Upper lobe of left lung (tissue), 6 donors: ENCODE measurements at places on chromosomes 7 and 10. TPM values are rescaled to one million over a fixed set of nuclear protein-coding genes. Genes with fewer than 3 reads are reported as not detected.

GRCh38 chr7:125122173-125122572 is 192.5 kb upstream of the POT1 start:
- H3K4me3 ChIP-seq: no peak overlapping the region
- no peaks in the 10 kb centered on the region for H3K27me3 ChIP-seq
- no peak overlapping the region for H3K27ac ChIP-seq
- H3K36me3 ChIP-seq: no peaks in the 10 kb centered on the region

DNA sequence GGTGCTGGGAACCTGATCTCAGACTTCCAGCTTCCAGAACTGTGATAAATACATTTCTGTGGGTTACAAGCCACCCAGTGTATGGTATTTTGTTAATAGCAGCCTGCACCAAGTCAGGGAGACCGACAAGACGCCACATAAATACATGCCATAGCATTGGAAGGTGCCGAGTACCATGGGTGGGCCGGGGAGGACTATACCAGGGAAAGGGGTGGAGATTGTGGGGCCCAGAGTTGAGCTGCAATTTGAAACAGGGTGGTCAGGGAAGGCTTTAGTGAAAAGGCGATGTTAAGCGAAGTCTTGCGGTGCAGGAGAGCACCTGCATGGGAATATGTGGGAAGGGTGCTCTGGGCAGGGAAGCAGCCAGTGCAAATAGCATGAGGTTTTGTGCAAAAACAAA is 88.9 kb upstream of the LRRC4 start:
- H3K4me3 ChIP-seq: no peak overlapping the region
- no peaks in the 10 kb centered on the region for H3K27me3 ChIP-seq
- H3K27ac ChIP-seq: no peak overlapping the region
- DNase-seq: no peak

DNA sequence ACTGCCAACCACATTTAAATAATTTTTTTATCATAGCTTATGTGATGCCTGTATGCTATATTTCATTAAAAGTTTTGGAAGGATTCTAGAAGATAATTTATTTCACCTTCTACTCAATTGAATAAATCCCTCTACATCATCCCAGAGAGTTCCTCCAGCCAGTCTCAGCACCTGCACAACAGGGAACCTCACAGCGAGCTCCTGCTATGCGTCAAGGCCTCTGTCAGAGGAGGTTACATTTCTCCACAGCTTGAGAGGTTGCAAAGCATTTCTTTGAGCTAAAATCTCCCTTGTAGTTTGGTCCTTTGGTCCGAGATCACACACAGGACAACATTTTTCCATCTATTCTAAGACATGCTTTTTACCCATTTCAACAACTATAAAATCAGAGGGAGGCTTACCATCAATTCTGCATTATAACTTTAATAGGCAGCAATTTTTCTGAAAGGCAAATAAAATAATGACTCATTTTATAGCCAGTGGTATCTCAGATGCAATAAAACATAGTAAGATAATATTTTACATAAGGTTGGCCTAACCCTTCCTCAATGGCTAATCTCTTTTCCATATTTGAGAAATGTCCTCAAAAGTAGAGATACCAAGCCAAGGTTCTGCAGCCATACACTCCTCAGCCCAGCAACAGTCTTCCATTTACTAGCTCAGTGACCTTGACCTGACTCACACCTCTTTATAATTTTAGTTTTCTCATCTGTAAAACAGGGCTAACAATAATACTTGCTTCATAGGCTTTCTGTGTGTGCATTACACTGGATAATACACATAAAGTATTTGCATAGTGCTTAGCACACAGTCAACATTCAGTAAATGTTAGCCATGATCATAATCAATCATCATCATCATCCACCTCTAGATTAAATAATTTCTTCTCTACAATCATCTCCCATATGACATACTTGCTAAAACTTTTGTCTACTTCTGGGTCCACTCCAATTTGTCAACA is 68.8 kb downstream of the DOCK4 start:
- no peaks in the 10 kb centered on the region for H3K36me3 ChIP-seq
- no peak overlapping the region for H3K4me3 ChIP-seq
- H3K4me1 ChIP-seq: peaks cover 4% of the 10 kb centered on the region
- no peaks in the 10 kb centered on the region for H3K27me3 ChIP-seq
- DNase-seq: no peak

DNA sequence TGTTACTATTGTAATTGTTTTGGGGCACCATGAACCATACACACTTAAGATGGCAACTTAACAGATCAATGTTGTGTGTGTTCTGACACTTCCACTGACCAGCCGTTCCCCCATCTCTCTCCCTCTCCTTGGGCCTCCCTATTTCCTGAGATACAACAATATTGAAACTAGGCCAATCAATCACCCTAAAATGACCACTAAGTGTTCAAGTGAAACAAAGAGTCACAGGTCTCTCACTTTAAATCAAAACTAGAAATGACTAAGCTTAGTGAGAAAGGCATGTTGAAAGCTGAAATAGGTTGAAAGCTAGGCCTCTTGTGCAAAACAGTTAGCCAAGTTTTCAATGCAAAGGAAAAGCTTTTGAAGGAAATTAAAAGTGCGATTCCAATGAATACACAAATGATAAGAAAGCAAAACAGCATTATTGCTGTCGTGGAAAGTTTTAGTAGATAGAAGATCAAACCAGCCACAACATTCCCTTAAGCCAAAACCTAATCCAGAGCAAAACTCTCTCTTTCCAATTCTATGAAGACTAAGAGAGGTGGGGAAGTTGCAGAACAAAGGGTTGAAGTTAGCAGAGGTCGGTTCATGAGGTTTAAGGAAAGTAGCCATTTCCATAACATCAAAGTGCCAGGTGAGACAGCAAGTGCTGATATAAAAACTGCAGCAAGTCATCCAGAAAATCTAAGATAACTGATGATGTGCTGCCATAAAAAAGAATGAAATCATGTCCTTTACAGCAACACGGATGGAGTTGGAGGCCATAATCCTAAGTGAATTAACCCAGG is 90.6 kb downstream of the MTPN start:
- H3K36me3 ChIP-seq: no peaks in the 10 kb centered on the region
- H3K27me3 ChIP-seq: no peaks in the 10 kb centered on the region
- H3K4me3 ChIP-seq: no peak overlapping the region
- no peaks in the 10 kb centered on the region for H3K4me1 ChIP-seq
- DNase-seq: no peak
- H3K27ac ChIP-seq: no peak overlapping the region

GRCh38 chr7:138417078-138417700 is 42.9 kb upstream of the TRIM24 start:
- H3K27me3 ChIP-seq: no peaks in the 10 kb centered on the region
- H3K4me1 ChIP-seq: no peaks in the 10 kb centered on the region
- no peak for DNase-seq

DNA sequence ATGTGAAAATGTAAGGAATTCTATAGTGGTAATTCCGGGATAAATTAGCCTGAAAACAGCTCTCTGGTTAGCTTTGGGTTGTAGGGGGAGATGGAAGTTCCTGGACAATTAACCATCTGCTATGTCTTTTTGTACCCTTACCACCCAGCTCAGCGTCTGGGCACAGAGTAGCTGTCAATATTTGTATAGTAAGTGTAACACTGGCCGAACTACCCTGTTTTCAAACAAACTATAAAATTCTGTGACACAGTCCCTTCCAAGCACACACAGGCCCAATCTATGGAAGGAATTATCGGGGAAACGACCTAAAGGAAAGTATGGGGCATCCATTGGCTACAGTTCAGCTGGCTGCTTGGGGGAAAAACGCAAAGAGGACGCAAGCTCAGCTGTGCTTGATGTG is 869 bp upstream of the LHFPL3 start:
- no peak overlapping the region for H3K4me3 ChIP-seq
- H3K27me3 ChIP-seq: no peaks in the 10 kb centered on the region
- H3K36me3 ChIP-seq: no peaks in the 10 kb centered on the region
- H3K4me1 ChIP-seq: peaks cover 17% of the 10 kb centered on the region
- no peak for DNase-seq

DNA sequence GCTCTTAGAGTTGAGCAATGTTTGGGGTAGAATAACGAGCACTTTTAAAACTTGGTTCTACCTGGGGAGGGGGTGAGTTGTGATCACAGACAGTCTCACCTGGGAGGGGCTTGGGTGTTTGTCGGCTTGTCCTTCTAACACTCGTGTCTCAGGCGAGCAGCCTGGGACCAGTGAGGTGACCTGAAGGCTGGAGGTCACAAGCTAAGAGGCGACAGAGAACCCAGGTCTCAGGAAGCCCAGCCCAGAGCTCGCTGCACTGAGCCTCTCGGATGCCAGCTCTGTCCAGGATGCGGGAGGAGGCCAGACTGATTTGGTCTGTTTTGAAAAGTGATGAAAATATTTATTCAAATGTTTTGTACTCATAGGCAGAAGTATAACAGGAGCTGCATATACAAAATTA is 11.8 kb downstream of the HTRA1 start:
- DNase-seq: no peak
- no peaks in the 10 kb centered on the region for H3K36me3 ChIP-seq
- peaks cover 42% of the 10 kb centered on the region for H3K4me1 ChIP-seq
- H3K27me3 ChIP-seq: no peaks in the 10 kb centered on the region
- H3K4me3 ChIP-seq: no peak overlapping the region

DNA sequence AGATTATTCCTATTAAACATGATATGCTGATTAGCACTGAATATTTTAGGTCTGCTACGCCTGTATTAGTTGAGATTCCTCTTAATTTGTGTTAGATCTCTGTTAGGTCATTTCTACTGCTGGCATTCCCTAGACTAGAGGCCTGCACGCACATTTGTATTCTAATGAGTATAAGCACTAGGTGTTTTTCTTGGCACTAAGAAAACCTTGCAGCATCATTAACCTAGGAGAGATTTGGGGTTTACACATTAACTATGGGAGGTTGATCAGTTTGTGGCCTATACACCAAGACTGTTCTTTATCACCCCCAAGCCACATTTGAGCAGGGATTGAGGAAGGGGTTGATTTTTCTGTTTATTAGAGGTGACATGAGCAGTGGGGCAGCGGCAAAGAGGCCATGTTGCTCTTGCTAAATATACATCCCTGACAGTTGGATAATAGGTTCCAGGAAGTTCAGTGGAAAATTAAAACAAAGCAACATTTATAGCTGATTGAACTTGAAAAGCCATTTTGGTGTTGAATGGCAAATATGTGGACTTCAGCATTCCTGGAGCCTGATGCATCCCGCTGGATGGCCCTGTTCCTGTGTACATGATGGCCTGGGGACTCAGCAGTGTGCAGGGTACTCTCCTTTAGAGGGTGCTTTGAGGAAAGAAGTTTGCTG is 65.2 kb downstream of the GBF1 start:
- no peak overlapping the region for H3K27ac ChIP-seq
- no peak overlapping the region for H3K4me3 ChIP-seq
- DNase-seq: no peak
- no peaks in the 10 kb centered on the region for H3K27me3 ChIP-seq
- peaks cover 17% of the 10 kb centered on the region for H3K4me1 ChIP-seq

SLC26A5 gene
- 0.88 TPM for total RNA-seq

FANK1 gene
- total RNA-seq: 29.3 TPM

CC2D2B gene
- total RNA-seq: 3.3 TPM

TMEM236 gene
- 1.0 TPM for total RNA-seq
